Naive thymus-derived CD8-positive, alpha-beta T cell (primary cell): ENCODE measurements at places on chromosomes 3 and 15.
A peak's percentile ranks its signal among the peaks of the same experiment; 100 is the strongest.

DNA sequence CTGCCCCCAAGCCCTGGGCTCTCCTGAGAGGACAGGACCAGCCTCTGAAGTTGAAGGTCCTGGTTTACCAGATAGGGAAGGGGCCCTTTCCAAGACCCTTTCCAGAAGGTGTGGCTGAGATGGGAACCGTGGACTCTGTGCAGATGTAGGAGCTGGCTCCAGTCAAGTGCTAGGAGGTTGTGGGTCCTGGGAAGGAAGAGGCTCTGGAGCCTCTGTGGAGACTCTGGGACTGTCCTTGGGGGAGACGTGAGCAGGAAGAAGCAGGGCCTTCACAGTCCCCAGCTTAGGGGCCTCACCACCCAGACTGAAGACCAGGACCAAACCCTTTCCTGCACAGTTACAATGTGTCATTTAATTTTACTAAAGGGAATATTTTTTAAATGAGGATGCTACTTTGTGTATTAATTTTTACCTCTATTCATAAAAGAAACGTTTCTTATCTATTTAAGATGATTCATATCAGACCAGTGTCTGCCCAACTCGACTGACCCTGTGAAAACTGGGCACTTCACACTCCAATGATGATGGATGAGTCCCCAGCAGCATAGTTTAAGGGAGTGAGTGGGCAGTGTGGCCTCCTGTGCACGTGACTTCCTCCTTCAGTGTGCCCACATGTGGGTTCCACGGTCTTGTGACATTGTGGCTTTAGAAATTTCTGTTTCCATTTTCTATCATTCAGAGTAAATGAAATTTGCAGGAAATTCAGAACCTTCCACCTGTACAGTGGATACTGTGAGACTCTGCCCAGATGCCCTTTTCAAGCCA lies 10.9 kb downstream of the CCR5AS start:
- DNase-seq = no peak

GRCh38 chr3:46892285-46893145 lies 15.0 kb downstream of the PTH1R start:
- no peak for DNase-seq

DNA sequence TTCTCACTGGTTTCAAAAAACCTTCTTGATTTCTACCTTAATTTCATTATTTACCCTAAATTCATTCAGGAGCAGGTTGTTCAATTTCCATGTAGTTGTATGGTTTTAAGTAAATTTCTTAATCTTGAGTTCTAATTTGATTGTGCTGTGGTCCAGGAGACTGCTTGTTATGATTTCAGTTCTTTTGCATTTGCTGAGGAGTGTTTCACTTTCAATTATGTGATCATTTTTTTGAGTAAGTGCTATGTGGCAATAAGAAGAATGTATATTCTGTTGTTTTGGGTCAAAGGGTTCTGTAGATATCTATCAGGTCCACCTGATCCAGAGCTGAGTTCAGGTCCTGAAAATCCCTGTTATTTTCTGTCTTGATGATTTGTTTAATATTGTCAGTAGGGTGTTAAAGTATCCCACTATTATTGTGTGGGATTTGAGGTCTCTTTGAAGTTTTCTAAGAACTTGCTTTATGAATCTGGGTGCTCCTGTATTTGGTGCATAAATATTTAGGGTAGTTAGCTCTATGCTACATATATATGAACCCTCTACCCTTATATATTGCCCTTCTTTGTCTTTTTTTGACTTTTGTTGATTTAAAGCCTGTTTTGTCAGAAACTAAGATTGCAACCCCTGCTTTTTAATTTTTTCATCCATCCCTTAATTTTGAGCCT lies 158.4 kb upstream of the TPRG1 start:
- DNase-seq = no peak

- no peak for DNase-seq
Observed at GRCh38 chr15:79078763-79079410, 11.7 kb downstream of the RASGRF1 start.

DNA sequence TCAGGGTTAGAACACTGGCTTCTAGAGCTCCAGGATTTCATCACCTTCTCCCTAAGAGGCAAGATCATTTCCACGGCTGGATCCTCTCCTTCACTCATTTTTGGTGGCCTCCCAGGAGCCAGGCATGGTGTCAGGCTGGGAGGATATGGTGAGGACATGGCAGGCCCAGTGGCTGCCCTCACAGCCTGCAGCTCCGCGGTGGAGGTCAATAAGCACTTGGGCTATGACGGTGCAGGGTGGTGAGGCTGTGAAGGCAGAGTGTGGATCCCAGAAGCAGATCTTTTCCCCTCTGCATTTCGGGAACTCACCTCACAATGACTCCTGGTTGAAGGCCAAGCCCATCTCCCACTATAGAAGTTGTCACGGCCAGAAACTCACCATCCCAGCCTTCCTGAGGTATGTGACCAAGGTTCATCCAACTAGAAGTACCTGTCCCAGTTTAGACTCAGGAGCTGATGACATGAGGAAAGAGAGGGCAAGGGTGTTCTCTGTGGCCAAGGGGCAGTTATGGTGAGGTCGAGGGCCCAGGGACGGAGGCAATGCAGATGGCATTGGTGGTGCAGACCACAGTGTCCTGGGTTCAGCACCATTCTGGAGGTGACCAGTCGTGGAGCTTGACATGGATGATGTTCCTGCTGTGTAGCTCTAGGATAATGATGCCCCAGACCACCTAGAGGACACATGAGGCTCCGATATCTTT lies 100.1 kb upstream of the SMAD3 start:
- no peak for DNase-seq

DNA sequence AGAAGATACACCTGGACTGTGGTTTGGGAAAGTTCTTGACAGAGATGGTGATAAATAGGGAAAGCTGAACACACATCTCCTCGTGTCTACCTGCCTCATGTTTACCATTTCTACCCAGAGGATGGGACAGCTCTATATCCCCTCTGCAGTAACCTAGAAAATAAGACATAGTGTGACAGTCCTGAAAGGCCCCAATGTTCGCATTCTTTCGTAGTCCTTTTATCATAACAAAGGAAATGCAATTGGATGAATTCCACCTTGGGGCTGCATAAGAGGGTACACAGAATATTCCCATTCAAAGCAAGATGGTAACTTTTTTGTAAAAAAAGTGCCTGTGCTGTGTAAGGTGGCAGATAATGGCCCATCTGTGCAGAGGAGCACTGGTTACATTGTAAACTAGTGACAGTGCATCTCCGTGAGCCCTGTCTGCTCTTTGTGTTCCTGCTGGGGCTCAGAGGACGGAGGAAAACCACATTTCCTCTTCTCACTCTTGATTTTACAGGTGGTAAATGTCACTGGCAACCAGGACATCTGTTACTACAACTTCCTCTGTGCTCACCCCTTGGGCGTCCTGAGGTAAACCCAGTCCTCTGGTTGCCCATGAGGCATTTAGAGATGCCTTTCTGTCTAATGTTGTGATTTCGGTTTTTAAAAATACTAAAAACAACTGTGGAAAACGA lies 74.3 kb downstream of the SIDT1 start:
- peak; percentile 31 for DNase-seq

DNA sequence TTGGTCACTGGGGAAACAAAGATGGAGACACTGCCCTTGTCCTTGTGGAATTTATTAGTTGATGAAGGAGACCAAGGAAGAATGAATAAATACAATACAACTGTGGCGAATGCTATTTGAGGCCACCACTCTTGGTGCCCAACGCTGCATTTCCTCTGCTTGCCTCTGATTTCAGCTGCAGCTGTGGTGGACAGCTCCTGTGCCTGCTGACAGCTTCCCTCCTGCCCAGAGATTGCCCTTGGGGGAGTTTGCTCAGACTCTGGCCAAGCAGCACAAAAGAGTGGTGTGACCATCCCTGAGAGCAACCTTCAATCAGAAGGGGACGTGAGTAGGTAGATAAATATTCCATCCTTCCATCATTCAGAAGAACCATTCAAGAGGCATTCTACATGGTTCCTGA lies 64.6 kb upstream of the FHIT start:
- no peak for DNase-seq

DNA sequence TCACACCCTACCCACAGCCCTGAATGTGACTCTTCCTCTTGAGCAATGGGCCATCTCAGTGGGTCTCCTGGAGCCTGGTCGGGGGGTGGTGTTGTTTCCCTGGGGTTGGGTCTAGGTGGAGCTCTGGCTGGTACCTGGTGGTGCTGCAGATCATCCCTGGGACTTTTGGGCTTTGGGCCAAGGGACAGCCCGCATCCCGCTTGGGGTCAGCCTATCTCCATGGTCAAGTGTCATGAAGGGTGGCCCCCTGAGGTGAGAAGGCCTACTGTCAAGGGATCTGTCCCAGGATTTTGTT lies 202.0 kb downstream of the UBE3A start:
- no peak for DNase-seq

DNA sequence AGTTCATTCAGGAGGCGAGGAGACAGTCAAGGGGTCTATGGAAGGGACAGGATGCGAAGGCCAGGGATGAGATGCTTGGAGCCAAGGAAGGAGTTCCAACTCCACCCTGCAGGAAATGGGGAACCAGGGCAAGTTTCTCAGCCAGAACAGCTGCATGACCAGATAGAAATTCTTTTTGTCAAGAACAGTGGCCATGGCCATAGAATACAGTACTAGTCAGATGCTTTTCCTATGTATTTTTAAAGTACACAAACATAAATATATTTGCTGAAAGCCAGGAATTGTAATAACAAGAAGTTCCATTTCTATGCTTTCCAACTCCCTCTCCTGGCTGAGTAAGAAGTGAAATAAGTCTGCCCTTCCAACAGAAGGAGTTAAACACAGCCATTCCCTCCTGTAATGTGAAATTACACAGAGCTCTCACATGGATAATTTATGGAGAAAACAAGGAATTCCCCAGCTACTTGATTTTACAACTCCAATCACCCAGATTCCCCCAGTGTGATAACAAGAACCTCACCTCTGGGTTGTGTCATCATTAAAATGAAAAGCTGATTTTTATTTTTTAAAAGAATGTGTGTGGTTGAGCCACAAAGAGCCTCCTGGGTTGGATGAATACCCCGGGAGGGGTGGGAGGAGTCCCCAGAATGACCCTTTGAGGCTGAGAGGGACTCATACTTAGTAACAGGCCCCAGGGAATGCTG lies 124.6 kb upstream of the ARHGEF3 start:
- DNase-seq = no peak
